T-helper 2 cell treated with Interferon-gamma antibody and Interleukin-4, amounts not matched to agents 5 μg/mL and 100 μg/mL, for 36 hours (primary cell): ENCODE measurements at places on chromosomes 5 and 9.

- peak; percentile 50 for DNase-seq
Observed at GRCh38 chr9:109934136-109934856, 154.3 kb downstream of the PALM2AKAP2 start.

GRCh38 chr9:131748411-131748955 is 8.6 kb upstream of the RAPGEF1 start:
- DNase-seq: peak; percentile 49

GRCh38 chr9:88015606-88016005 is 41.3 kb upstream of the CDK20 start:
- no peak for DNase-seq

DNA sequence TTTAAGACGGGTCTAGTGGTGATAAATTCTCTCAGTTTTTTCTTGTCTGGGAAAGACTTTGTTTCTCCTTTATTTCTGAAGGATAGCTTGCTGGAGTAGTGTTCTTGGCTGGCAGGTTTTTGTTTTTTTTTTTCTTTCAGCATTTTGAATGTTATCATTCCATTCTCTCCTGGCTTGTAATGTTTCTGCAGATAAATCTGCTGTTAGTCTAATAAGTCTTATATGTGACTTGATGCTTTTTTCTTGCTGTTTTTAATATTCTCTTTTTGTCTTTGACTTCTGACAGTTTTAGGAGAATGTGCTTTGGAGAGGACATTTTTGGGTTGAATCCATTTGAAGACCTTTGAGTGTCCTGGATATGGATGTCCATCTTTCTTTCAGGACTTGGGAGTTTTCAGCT is 16.0 kb downstream of the HSD17B4 start:
- DNase-seq: no peak

DNA sequence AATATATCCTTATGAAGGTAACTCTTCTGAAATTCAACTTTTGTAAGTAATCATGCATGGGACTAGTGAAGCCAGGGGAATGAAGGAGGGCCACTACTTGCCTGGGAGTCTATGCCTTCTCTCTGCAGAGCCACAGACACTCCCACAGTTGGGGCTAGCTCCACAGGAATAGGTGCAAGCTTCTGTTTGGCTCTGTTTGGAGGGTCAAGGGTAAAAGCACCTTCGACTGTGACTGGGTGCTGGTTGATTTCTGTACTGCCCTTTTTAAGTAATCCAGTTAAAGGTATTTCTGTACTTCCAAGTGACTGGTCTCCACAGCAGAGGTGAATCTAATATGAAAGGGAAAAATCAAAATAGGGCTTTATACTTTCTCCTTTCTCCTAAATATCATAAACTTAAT is 32.2 kb downstream of the CEP120 start:
- DNase-seq: no peak

- DNase-seq: no peak
Observed at GRCh38 chr9:38437193-38437823, 13.1 kb upstream of the IGFBPL1 start.

DNA sequence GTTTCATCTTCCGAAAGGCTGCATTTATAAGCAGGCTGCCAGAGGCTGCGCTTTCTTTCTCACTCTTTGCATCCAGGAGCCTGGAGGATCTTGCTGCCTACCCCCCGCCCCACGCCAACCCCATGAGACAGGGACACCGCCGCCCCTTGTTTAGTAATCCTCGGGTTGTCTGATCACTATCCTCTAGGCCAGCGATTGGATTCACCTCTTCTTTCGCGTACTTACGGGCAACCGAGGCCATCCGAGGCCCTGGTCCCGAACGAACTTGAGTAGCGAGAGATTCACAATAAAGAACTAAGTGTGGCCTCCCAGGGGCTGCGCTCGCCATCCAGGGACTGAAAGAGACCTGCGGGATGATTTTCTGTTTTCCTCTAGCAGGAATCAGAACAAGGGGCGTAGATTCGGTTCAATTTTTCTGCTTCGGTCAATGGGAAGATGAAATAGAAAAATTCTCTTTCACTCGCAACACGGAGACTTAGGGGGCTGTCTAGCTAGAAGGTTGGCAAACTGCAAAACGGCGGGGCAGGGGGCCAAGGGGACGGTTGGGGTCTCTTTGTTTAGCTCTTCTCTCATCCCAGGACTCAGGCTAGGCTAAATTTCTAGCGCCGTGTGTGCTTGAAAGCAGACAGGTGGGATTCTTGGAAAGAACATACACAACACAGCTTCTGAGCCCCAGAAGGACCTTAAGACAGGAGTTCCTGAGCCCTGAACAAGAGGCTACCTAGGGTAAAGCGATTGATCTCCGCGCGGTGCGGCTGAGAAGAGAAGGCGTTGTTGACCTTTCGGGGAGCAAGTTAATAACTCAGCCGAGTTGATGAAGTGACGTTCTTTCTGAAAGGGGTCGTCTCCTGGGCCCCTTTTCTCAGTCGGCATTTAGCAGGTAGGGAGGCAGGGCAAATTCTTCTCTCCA is 5.8 kb upstream of the ISL1 start:
- no peak for DNase-seq

- DNase-seq: no peak
Observed at GRCh38 chr9:121527371-121527770, 27.7 kb upstream of the GGTA1 start.

- no peak for DNase-seq
Observed at GRCh38 chr5:17234374-17234773, 16.9 kb downstream of the BASP1 start.

DNA sequence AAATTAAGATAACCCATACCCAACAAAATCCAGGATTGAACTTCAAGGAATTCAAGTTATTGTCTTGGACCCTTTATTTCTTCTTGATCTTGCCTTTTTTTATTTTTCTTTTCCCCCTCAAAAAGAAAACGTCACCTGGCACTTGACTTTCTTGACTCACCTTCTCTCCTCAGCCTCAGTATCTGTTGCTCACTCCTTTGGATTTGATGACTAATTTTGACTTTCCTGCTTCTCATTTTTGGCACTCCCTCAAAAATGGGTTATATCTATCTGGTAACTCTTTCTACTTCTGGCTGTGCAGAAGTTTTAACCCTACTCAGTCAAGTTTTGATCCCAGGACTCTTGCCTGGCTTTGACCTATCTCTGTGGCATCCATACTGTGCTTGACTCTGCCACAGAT is 66.6 kb upstream of the SPATA31D4 start:
- DNase-seq: no peak

DNA sequence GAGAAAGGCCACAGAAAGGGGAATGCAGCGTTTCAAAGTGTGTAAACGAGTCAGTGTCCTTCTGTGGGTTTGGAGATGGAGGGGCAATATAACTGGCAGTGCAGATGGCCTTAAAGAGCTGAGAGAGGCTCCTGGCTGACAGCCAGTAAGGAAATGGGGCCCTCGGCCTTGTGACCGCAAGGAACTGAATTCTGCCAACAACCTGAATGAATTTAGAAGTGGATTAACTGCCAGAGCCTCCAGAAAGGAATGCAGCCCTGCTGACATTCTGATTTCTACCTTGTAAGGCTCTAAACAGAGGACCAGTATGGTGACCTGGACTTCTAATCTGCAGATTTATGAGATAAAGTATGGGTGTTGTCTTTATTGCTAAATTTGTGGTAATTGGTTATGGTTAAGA is 17.5 kb upstream of the NREP start:
- DNase-seq: no peak

- no peak for DNase-seq
Observed at GRCh38 chr5:100668511-100668910, 133.3 kb downstream of the FAM174A start.

GRCh38 chr5:25056836-25057235 is 412.1 kb upstream of the CDH10 start:
- no peak for DNase-seq

DNA sequence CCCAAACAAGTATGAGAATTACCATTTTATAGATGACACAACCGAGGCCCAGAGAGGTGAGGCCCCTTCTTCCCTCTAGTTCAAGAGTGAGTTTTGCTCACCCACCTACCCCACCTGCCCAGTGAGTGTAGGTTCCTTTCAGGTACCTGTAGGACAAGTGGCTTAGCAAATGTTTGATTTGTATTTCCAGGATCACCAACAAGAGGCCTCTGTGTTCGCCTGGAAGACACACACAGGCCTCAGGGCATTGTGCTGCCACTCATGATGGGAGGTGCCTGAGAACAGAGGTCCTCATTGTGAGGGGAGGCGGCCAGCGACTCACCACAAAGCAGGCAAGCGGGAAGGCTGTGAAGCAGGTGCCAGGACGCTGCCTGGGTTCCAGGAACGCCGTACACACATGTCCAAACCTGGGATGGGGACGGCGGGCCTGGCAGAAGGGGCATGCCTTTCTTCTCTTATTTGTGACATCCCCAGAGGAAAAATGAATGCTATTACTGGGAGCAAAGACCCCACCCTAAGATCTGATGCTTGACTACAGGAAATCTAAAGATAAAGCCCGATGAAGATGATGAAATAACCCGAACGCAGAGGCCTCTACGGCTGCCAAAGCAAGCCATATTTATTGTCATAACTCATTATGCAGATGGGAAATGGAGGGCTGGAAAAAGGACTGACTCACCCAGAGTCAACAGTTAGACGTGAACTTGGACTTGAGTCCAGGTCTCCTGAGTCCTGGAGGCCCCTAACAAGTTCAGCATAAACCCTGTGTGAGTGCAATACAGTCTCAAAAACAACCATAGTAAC is 60.2 kb upstream of the SLC25A51 start:
- DNase-seq: no peak

- DNase-seq: no peak
Observed at GRCh38 chr5:56229111-56229510, 4.0 kb downstream of the ANKRD55 start.

- no peak for DNase-seq
Observed at GRCh38 chr9:18890372-18890771, 142.6 kb downstream of the SAXO1 start.

GRCh38 chr5:173394701-173395100 is 66.5 kb upstream of the STC2 start:
- no peak for DNase-seq

- DNase-seq: no peak
Observed at GRCh38 chr5:10994091-10994986, 233.3 kb upstream of the DAP start.

DNA sequence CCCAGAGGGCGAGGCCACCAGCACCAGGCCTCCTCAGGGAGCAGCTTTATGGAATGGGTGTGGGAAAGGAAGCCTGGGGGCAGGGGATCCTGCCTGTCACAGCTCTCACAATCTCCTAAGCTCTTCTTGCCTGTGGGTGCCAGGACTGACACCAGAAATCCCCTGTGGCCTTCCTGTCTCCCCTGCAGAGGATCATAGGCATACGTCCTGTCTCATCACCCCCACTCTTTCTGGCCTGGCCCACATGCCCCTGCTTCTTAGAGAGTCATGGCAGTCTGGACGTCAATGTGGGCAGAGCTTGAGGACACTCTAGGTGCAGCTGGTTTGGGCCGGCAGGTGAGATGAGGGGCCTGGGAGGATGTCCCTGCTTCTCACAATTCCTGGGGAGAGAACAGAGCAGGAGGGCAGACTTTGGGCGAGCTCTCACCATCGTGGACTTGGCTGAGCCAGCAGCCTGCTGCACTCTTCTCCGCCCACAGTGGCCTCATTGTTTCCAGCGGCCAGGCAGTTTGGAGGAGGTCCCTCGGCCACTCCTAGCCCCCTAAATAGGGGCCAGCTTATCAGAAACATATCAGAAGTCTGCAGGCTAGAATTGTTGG is 67.3 kb upstream of the ZFR start:
- no peak for DNase-seq

DNA sequence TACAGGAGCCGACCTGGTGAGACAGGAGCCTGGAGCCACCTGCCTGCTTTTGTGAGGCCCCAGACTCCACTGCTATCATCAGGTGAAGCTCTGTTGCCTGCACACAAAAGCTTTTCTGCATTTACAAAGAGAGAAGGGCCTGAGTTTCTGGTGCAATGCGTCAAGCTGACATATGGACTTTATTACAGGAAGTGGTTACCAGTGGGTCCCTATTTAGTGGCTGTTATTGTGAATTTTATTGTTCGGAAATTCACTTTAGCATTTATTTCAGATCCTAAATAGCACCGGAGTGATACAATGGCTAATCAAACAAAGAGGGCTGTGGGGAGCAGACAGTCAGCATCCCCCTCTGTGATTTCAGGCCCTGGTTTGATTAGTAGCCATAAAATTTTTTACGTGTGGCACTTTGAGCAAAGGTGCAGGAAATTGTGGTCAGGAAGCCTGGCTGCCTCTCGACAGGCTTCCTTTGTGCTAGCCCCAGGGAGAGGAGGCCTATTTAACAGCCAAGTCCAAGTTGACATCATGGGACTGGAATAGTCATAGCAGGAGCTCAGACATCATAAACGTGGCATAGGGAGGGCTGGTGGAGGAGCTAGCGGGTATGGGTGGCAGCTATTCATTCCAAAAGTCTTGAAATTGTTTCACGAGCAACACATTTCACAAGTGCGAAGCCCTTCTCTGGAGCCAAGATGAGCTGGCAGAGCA is 8.4 kb downstream of the TGFBI start:
- peak; percentile 57 for DNase-seq

DNA sequence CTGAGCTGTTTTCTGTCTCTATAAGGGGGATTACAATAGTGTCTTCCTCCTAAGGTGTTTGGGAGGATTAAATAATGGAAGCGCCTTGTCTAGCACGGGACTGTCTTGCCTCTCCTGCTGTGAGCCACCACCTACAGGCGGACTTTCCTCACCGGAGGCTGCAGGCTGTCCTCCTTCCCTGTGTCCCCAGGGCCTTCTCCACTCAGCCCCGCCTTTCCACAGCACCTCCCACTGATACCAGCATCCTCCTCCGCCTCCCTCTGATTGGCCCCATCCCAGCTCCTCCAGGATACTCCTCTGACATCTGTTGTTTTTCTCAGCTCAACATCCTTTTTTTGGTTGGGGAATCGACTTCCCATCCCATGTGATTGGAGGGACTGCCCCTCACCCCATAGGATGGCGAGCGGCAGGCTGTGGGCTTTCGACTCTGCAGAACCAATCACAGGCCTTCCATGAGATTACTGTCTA is 851 bp upstream of the ZDHHC12 start:
- peak; percentile 44 for DNase-seq

DNA sequence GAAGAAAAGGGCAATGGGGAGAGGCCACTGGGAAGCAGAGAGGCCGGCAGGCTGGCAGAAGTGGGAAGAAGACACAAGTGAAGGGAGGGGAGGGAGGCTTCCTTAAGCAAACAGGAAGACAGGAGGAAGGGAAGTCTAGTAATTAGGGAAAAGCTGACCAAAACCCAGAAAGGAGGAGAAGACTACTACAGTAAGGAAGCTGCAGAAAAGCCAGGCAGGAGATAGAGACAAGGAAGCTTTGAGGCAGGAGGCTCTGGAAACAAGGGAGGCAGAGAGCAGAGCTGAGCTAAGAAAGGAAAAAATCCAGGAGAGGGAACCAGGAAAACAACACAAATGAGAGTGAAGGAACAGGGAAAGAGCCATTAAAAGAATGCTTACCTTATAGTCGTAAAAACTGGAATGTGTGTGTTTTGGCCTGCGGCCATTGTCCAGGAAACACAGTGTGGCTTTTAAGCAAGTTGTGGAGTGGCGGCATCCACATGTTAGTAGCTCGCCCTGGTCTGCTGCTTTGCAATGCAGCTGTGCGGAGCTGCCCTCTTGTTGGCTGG is 317.1 kb upstream of the CLINT1 start:
- DNase-seq: no peak

DNA sequence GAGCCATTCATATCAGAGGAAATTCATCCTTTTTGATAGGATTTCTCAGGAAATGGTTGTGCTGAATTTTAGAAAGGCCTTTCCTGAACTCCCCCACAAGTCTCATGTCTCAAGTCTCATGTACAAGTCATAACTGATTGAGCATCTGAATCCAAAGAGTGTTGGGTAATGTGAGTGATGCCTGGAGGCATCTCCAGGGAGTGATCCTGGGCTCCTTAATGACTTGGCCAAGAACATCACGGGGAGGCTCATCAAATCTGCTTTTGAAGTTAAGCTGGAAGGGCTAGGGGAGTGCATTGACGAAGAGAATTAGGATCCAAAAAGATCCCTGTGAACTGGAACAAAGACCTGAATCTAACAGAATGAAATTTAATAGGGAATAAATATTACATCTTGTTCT is 79.2 kb downstream of the MAST4 start:
- no peak for DNase-seq
